ENCODE measurements at places on chromosomes 3 and 15.

GRCh38 chr15:84033793-84034553, 201.6 kb upstream of the GOLGA6L4 start:
- no peak for DNase-seq

DNA sequence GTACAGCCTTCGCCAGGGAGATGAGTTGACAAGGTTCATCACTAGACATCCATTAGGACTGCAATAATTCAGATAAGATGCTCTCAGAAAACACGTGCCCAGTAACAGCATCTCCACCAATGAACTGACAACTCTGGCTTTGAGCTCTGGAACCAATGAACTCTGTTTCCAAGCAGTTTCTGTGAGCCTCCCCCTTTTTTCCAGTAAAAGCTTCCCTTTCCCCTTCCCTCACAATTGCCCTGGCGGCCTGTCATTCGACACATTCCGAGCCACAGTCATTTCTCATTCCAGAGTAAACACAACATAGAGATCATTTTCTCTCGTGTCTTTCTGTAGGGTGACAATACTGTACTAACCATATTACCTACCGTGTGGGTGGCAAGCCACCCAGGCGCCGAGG, 3.6 kb downstream of the PLA2G4D start:
- DNase-seq, result no peak

GRCh38 chr3:194623449-194624290, 9.5 kb downstream of the TMEM44 start:
- DNase-seq, result no peak

DNA sequence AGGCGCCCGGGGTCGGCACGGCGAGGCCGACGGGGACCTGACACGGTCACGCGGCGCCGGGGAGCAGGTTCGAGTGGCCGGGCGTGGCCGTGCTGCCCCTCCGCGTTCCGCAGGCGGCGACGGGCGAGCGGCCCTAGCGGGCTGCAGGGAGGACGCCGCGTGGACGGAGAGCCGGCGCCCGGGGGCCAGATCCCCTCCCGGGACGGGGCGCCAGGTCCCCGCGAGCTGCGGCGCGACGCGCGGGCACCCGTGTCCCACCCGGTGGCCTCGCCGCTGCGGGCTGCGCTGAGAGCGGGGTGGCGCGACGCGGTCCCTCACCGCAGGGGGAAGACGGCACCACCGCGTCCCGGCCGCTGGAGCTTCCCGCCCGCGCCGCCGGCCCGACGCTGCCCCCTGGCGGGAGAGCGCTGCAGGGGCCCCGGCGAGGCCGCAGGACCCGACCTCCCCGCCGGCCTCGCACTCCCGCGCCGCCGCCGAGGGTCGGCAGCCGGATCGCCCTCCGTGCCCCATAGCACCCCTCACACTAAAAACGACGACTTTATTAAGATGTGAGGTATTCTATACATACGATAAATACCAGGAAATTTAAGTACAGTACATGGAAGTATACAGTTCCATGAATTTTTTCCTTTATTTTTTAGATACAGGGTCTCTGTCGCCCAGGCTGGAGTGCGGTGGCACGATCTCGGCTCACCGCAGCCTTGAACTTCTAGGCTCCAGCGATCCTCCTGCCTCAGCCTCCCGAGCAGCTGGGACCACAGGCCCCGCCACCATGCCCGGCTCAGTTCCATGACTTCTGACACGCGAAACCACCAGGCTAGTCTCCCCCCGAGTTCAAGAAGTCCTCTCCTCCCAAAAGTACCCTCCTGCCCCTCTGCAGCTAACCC, 1.3 kb upstream of the PIGZ start:
- peak; percentile 15 for DNase-seq

DNA sequence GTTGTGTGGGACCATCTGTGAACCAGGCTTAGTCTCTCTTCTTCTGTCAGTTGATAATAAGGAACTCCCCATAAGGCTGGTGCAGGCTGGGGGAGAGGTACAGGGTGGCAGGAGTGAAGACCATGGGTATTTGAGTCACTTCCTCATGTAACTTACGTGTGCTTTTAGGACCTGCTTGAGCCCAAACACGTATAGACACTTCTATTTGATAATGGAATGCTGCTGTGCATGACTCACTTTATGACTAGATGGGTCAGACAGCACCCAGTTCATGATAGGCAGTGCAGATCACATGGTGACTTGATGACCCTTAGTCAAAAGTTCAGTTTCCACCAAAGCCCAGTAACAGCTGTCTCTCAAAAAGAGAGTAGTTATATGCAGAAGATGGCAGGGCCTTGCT, 490.9 kb downstream of the ZBBX start:
- no peak for DNase-seq

- no peak for DNase-seq
Measured at GRCh38 chr3:15779111-15779510, 18.7 kb downstream of the ANKRD28 start.

DNA sequence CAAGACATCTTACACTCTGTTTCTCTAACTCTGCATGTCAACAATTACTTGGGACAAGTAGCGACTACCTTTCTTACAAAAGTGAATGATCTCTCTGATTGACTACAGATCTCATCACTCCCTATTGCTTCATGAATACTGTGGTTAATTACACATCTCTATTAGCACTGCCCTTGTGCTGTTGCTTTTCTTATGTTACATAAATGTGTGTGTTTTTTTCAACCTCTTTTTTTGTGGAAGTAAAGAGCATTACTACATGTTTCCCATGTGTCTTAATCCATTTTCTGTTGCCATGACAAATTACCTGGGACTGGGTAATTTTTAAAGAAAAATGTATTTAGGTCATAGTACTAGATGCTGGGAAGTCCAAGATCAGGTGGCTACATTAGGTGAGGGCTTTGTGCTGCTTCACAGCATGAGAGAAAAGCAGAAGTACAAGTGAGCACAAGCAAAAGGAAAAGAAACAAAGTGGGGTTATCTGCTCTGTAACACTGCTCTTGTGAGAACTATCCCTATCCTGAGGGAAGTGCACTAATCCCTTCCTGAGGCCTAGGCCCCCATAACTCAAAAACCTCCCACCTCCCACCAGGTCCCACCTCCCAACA, 298.2 kb upstream of the SATB1 start:
- DNase-seq, result no peak

DNA sequence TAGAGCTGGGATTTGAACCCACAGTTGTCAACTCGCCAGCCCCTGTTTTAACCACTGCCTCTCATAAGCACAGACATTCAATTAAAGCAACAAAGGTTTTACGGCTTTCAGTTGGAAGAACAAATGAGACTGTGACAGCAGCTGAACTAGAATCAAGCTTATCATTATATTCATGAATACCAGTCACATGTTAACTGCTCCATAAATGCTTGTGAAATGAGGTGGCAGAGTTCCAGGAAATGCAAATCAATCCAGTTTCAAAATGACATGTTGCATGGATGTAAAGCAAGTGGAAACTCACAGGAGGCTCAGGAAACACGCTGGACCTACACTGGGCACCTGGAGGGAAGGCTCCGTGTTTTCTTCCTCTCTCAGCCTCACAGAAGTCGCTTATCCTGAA, 3.9 kb downstream of the GP5 start:
- no peak for DNase-seq

- no peak for DNase-seq
Measured at GRCh38 chr3:29642393-29643033, 361.6 kb downstream of the RBMS3 start.

DNA sequence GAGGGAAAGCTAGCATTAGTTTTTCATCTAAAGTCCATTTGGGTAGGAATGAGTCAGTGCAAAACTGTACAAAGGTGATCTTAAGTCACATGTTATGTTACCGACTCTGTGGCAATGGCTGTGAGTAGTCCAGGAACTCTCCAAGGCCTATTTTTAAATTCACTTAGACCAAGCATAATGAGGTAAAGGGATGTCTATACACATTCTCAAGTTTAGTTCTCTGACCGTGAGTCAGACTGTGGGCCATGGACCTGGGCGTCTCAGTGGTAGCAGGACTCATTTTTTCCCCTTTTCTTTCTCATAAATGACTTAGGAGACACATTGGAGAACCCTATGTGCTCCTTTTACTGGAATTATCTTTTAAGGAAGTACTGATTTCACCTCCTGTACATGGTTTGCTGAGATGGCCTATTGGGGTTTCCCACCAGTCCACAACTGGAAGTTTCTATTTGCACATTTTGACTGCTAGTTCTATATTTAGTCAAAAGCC, 488.7 kb upstream of the TPRG1 start:
- no peak for DNase-seq

DNA sequence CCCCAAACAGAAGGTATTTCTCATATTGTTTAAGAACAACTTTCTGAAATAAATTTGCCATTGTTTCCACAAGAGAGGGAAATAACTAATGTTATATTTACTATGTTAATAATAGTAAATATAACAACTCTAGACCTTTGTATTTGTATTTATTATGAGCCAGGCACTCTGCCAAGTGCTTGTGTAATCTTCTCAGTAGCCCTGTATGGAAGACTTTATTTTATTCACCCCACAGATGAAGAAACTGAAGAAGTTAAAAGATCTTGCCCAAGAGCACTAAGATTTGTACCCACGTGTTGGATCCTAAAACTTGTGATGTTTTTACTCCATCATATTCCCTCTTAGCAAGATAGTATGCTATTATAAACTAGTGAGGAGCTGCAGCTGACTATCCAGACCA, 12.0 kb upstream of the GNB4 start:
- no peak for DNase-seq

- no peak for DNase-seq
Measured at GRCh38 chr15:67177752-67178151, 76.7 kb downstream of the AAGAB start.

GRCh38 chr15:72983801-72984545, 68.3 kb upstream of the NEO1 start:
- no peak for DNase-seq

- DNase-seq, result no peak
Measured at GRCh38 chr3:136694321-136694720, 57.9 kb downstream of the STAG1 start.

DNA sequence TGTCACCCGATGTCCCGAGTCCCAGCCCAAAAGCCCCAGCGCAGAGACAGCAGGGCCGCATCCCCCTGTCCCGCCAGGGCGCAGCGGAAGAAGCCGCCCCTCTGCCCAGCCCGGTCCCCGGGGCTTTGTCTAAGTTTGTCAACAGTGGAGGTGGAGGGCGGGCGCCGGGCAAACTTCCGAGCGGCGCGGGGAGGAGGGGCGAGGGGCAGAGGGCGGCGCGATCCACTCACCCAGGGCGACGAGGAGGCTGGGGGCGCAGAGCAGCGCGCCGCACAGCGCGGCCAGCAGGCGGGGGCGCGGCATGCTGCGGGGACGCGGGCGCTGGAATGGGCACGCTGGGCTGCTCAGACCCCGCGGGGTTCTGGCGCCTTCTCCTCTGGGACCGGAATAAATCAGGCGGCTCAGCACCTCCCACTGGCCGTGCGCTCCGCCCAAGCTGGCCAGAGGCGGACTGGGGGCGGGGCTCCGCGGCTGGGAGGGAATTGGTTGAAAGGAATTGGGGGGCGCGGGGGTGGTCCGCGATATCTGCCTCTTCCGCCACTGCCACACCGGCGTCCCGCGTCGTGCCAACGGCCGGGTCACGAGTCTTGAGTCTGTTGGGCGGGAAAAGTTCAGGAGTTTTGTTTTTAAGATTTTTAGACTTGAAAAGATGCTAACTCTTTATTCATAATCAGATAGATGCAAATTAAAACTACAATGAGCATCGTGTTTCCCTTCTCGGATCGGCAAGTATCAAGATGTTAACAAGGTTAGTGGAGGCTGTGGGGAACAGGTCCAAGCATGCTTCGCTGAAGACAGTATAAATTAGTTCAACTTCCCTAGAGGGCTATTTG, at the start of gene MFGE8:
TSS of gene MFGE8 (minus strand) at position 363 of the 833 bp plus-strand sequence. CDS start at position 303, 60 bp downstream.
- DNase-seq, result peak; percentile 58

GRCh38 chr3:30166535-30166934, 439.9 kb upstream of the TGFBR2 start:
- DNase-seq, result no peak

DNA sequence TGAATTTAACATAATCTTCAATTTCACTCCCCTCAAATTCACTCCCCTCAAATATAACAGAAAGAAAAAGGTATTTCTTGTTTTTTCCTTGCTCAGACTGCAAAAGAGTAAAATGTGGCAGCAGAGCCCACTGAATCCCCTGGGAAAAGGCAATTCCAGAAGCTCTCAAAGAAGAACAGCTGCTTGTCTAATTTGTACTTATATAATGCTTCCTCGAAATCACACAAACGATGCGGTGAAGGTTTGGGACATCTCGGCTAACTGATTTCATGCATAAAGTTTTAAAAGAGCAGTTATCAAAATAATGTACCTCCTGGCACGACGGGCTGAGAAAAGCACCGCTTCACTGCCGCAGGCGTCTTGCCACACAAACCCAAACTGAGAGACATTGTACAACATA, 10.7 kb downstream of the BDH1 start:
- DNase-seq, result no peak

- DNase-seq, result peak; percentile 30
Measured at GRCh38 chr3:39267631-39268548, 11.9 kb downstream of the CX3CR1 start.

- no peak for DNase-seq
Measured at GRCh38 chr3:119148493-119149180, 2.7 kb downstream of the TEX55 start.

DNA sequence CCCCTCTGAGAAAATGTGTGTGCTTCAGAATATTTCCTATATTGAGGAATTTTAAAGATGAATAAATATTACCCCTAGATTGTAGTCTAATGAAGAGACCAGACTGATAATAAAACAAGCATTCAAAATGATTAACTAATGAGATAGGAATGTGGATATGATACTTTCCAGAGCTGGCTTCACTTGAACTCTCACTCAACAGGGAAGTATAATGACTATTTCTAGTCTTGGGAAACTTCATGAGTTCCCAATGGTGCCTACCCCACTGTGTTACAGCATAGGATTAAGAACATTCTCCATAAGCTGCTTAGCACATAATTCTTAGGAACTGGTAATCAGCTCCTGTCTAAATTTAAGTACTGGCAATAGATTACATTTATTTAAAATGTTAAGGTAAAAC, 261.5 kb upstream of the ZNF385D start:
- DNase-seq, result no peak

GRCh38 chr3:43194490-43195114, 88.7 kb upstream of the POMGNT2 start:
- DNase-seq, result peak; percentile 16

GRCh38 chr3:191020730-191021396, 158.4 kb upstream of the GMNC start:
- no peak for DNase-seq

GRCh38 chr3:114697401-114697800, 403.6 kb downstream of the TIGIT start:
- no peak for DNase-seq

DNA sequence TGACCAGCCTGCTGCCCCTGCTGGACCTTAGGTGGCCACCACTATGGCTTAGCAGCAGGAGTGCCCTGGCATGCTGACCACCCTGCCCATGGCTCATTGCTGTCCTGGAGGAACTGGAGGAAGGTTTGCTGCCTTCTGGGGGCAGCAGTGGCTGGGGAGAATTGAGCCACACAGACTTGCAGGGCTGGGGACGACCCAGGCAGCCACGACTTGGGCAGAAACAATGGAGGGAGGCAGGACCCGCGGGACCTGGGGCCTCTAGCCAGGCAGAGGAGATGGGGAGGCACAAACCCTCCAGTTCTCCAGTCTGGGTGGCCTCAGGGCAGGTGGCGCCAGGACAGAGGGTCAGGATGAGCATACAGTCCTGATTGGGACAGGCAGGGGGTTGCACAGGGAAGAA, 32.8 kb downstream of the ADAMTS7 start:
- DNase-seq, result no peak

GRCh38 chr3:74562558-74563269, 51.7 kb downstream of the CNTN3 start:
- DNase-seq, result no peak

Measured in stimulated activated CD4-positive, alpha-beta T cell treated with anti-CD3 and anti-CD28 coated beads, TNF-alpha, amount 100 ng/mL, for 1 hour (primary cell).